Anterior cingulate cortex (tissue), 58 donors: ENCODE measurements at places on chromosomes 12 and 14.

- no peak for DNase-seq
Observed at GRCh38 chr12:16604596-16605252, 1.2 kb downstream of the LMO3 start.

DNA sequence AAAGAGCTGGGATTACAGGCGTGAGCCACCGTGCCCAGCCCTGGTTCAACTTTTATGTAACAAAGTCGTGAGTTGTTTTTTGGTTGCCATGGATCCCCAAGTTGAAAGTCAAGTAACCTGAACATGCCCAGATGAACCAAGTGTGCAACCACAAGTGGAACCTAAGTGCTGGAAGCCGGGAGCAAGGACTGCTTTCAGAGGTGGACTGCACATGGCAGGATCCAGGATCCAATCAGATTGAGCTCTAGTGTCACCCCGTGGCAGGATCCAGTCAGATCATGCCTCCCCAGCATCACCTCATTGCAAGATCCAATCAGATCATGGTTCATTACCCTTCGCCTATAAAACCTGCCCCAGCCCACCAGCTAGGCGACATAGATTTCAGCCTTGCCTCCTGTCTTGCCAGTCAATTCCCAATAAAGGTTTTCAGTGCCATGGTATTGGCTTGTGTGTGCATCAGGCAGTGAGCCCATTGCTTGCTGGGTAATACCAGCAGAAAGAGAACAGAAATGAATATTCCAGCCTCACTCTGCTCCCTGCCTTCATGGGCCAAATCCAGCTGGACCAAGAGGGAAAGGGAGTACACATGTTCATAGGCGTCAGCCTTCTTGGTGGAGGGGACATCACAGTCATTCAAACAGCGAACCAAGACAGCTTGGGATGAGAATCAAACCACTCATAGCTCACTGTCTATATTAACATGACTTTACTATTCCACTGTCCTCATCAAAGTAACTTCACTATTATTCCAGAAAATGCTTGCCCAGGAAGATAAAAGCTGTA lies 43.6 kb upstream of the VASH1 start:
- DNase-seq, result no peak

- DNase-seq, result no peak
Observed at GRCh38 chr14:103008126-103008525, 49.2 kb downstream of the CDC42BPB start.

DNA sequence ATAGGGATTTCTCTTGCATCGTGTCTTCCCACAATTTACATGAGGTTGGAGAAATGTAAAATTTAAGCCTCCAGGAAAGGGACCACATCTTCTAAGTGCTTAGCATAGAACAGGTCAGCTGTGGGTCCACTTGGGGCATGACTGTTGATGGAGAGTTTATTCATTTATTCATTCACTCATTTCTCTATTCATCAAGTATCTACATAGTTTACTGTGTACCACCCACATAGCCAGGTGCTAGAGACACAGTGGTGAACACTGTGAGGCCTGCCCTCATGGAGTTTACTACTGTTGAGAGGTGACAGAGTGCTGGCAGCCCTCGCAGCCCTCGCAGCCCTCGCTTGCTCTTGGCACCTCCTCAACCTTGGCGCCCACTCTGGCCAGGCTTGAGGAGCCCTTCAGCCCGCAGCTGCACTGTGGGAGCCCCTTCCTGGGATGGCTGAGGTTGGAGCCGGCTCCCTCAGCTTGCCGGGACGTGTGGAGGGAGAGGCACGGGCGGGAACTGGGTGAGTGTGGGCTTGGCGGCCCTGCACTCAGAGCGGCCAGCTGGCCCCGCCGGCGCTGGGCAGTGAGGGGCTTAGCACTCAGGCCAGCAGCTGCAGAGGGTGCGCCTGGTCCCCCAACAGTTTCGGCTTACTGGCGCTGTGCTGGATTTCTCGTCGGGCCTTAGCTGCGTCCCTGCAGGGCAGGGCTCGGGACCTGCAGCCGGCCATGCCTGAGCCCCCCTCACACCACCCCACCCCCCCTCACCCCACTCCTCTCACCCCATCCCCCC lies 1.7 kb upstream of the JPH4 start:
- no peak for DNase-seq

GRCh38 chr12:132033627-132034026 lies 83.9 kb downstream of the EP400 start:
- no peak for DNase-seq

DNA sequence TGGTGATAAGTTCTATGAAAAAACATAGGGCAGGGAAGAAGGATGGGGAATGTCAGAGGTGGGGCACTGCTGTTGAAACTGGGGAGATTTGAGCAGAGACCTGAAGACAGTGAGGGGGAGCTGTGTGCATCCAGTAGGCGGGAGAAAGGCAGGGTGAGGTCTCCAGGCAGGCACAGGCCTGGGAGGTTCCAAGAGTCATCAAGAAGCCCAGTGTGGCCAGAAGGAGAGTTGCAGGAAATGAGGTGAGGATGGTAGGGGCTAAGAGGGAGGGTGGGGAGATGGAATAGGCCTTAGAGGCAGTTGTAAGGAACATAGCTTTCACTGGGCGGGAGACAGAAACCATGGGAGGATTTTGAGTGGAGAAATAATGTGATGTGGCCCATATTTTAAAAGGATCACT lies 341.8 kb downstream of the GLT1D1 start:
- DNase-seq, result no peak

- no peak for DNase-seq
Observed at GRCh38 chr12:31752450-31752849, 23.6 kb upstream of the AMN1 start.

DNA sequence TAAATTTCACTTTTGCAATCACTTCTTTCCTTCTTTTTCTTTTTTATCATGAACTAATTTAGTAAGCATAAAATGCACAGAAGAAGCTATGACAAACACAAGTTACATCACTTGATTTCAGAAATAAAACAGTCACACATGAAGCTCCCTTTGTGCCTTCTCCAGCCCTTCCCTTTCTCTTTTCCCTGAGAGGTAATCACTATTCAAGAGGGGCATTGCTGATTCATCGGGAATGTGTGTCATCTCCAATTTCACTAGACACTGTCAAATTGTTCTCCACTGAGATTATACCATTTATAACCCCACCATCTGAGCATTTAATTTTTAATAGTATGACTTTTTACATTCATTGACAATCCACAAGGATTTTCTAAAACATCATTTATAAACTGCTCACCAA lies 91.6 kb upstream of the PTPRQ start:
- DNase-seq, result no peak

DNA sequence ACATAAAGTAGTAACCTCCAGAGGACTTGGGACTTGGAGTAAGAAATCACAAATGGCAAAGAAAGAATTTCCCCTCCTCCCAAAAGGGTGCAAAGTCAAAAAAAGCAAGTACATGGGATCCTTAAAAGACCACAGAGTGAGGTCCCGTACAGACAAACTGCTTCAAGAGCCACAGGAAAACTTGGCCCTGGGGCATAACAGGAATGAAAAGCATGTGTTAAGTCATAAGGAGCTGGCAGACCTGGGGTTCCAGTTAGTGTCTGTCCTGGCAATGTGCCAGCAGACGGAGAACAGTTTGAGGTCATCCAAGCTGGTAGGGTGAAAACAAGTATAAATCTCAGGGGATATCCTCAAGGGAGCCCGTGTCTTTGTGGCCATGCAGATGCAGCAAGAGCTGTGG lies 73.2 kb downstream of the HSD17B6 start:
- DNase-seq, result no peak

DNA sequence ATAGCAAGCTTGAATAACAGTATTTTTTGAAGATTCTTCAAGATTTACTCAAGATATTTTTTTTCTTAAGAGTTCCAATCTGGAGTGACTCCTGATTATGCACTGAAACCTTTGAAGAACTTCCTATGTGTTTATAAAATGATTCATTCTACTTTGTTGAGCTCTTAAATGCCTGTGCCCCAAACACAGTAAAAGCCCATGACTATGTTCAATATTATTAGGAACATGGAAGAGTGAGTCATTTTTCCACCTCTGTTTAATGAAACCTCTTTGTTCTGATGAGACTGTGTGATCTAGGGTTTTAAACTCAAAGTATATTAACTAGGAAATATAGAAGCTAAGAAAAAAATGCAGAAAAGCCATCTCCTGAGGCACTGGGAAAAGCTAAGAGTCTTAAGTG lies 415.0 kb upstream of the FBXO33 start:
- DNase-seq, result no peak

GRCh38 chr12:123058980-123059379 lies 78.5 kb downstream of the ARL6IP4 start:
- no peak for DNase-seq

GRCh38 chr12:22978962-22979361 lies 354.0 kb downstream of the ETNK1 start:
- no peak for DNase-seq

DNA sequence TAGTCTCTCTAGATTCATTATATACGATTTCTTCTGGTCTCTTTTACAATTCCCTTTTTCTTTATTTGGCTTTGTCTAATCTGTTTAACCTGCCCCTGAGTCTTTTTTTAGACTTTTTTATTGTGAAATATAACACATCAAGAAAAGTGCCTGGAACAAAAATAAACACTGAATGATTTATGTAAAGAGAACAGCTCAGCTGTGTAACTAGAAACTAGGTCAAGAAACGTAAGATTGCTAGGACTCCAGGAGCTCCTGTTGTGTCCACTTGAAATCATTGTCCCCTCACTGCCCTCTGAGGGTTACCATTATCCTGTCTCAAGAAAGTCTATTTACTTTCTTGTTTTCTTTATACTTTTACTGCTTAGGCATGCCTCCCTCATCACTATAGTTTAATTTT lies 23.1 kb downstream of the EXD2 start:
- no peak for DNase-seq

- no peak for DNase-seq
Observed at GRCh38 chr12:121668750-121669520, 519 bp downstream of the MORN3 start.

DNA sequence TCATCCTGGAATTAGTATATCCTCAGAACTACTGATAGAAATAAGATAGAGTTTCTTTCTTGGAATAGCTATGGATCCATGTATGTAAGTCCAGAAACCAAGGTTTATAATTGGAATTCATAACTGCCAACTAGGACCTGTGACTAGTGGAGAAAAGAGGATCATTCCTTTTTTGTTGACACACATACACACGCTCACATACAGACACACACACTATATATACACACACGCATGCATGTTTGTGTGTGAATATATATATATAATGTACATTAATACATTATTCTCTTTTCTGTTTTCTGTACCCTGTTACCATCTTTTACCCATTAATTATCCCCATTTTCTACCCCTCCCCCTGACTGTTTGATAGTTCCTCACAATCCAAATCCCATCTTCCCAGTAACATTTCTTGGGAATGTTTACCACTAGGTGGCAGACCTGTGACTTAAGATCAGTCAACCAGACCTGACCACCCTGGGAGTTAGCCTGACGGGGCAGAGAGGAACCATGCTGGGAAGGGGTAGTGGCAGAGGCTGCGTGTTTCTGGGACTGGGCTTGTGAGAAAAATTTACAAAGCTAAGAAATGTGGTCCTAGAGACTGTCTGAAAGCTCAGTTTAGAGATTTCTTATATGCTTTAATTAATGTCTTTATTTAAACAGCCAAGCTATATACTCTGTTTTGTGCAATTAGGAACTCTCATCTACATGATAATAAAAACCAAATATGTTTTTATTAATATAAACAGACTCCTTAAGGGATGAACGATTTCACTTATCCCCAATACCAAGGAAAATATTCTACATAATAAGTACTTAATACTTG lies 308.0 kb downstream of the PPFIA2 start:
- no peak for DNase-seq

- no peak for DNase-seq
Observed at GRCh38 chr14:23123419-23123818, 4.4 kb upstream of the CEBPE start.

- DNase-seq, result no peak
Observed at GRCh38 chr12:15670756-15671155, 118.4 kb downstream of the EPS8 start.

DNA sequence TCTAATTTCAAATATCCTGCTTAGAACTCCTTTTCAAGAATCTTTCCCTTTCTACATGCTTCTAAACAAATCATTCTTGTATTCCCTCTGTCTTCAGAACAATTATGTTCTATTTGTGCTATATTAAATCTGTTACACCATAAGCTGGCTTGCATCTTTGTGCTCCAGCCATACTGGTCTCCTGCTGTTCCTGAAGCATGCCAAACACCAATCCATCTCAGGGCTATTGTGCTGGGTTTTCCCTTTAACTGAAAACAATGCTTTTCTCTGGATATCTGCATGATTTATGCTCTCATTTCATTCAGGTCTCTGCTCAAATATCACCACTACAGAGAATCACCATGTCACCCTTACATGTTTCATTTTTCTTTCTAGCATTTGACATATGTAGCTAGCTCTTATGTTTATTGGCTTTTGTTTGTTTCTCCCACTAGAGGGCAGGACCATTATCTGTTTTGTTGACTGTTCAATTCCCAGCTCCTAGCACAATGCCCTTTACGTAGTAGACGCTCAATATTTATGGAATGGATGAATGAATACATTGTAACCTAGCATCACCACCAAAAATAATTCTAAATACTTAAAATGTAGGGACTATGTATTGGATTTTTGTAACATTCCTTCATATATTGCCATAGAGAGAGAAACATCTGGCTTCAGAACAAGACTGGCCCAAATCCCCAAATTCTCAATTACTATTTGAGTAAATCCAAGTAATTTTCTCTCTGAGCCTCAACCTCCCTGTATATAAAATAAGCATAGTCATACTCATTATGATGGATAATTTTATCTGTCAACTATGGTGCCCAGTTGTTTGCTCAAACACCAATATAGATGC lies 302.0 kb upstream of the SYT1 start:
- DNase-seq, result no peak

DNA sequence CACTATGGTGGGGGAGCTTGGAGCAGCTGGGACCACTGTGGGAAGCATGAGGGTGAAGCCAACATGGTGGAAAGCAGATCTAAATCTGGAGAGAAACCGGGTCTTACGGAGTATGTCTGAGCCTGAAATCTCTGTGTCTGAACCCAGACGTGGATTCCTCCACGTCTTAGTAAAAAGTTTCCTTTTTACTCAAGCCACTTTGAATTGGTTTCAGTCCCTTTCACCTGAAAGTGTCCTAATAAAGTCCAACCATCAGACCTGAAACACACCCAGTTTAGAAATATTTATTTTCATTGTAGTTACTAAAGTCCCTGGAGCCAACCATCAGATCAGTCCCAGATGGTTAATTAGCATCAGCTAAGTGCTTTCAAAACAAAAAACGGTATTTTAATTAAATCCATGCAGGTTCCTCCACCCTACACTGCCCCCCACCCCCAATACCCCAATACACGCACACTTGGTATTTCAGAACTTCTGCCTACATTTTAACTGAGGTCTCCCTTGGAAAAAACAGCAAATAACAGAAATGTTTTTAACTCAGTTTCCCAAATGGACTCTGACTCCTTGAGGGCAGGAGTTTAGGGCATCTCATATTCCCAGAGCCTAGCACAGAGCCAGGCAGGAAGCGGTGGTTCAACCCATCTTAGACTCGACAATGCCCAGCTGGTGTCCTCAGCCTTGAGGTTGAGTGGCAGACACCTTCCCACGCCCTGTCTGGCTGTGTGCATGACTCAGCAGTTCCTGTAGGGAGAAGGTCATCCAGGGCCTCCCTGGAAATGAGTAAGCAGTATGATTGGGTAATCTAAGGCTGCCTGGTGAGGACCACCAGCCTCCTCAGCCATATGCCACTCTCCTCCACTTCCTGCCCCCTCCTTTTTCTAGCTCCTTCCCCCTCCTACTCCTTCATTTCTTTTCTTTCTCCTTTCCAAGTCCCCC lies 175.8 kb downstream of the TTC8 start:
- DNase-seq, result no peak
